ENCODE measurements at places on chromosomes 16 and 17.

DNA sequence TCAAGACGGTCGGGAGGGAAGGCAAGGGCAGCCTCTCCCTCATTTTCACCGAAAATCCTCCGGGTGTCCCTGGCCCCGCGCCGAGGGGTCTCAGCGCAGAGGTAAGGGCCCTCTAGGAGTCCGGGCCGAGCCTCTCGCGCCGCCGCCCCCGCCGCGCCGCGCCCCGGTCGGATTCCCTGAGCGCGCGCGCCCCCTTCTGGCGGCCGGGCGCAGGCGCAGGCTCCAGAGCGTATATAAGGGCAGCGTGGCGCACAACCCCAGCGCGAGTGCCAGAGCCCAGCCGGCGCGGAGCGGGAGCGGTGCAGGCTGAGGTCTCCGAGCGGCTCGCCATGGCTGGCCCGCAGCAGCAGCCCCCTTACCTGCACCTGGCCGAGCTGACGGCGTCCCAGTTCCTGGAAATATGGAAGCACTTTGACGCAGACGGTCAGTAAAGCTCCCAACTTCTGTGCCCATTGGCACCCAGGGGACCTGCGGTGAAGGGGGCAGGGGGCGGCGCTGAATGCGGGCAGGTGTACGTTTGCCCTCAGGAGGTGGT is at the start of gene CALB2:
Gene CALB2 (plus strand): TSS at position 260 of the 535 bp plus-strand sequence. CDS start 70 bp downstream, at position 330.
- DNase-seq, result peak; percentile 25

DNA sequence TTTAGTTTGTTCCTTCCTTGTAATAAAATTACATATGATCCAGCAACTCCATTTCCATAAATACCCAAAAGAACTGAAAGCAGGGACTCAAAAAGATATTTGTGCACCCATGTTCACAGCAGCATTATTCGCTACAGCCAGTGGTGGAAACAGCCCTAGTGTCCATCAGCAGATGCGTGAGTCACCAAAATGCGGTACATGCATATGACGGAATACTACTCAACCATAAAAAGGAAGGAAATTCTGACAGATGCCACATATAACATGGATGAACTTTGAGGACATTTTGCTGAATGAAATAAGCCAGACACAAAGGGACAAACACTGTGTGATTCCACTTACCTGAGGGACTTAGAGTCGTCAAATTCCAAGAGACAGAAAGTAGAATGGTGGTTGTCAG is 9.1 kb upstream of the SLC47A2 start:
- DNase-seq, result no peak

DNA sequence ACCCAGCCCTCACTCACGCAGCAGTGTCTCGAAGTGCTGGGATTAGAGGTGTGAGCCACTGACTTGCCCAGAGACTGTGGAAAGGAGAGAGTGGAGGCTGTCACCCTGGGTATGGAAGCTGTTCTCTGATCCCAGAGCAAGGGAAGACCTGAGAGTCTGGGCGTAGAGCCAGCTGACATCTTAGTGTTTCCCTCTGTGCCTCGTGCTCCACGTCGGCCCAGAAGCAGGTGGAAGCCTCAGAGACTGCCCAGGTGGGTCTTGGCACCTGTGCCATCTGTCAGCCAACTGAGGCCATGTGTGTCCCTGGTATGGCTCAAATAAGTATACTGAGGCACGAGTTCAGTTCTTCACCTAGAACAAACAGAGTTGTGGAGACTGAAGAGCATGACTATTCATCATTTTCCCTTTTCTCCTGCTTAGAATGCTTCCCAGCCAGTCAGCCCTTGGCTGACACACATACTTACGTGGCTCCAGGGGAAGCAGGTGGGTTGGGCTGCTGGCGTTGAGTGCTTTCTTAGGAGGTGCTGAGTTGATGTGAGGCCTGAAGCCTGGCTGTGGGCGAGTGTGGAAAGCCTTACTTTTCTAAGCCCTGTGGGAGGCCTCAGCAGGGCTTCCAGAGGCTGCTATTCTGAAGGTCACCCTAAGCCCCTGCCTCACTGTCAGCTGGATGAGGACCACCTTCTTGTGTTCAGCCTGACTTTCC is 8.1 kb downstream of the CTRL start:
- DNase-seq, result no peak

DNA sequence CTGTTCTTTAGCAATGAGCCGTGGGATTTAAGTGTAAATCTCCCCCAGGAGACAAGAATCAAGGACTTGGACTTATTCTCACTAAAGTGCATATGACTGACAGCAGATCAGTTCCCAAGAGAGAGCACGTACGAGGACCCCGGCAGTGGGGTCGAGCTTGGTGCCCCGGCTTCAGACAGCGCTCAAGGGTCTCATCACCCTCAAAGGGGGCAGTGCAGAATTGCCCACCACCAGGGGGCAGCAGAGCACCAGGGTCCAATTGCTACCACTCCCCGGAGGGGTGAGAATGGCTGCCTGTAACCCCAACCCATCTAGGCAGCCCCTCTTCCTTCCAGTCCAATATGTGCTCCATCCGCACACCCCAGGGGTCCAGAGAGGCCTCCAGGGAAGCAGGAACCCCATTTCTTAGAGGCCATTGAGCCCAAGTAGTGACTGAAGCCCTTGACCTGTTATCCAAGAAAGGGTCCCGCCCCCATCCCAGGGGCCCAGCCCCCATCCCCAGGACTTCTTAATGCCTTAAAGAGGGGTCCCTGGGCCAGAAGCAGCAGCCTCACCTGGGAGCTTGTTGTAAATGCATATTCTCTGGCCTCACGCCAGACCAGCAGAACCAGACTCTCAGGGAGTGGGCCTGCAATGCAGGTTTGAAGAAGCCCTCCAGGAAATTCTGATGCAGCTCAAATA is 86.1 kb downstream of the ZDHHC7 start:
- DNase-seq, result peak; percentile 52

Data from CD4-positive, alpha-beta T cell treated with Interleukin-4 for 4 hours (primary cell).